ENCODE measurements at places on chromosomes 3 and 15.

DNA sequence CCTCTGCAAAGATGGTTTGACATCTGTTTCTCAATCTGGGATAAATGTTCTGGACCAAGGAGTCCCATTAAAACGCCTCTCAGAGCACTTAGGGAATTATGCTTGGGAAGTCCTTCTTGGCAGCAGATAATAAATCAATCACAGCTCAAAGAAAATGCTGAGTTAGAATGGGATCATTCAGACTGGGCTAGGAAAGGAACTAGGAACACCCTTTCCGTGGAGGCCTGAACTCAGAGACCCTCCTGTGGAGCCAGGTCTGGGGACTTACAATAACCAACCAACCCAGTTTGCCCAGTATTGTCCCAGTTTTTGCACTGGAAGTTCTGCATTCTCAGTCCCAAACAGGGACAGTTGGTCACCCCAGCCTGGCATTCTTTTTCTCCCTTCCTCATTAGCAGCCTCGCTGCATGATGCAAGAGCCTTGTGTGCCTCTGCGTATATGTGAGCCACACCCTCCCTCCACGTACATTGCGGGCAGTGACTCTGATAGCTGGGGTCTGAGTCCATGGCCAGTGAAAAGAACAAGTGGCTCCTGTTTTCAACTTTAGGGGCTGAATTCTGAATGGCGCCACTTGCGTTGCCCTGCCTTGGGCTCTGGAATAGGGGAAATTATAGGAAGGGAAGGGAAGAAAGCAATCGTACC, 88.7 kb downstream of the SEMA5B start:
- DNase-seq, result no peak

DNA sequence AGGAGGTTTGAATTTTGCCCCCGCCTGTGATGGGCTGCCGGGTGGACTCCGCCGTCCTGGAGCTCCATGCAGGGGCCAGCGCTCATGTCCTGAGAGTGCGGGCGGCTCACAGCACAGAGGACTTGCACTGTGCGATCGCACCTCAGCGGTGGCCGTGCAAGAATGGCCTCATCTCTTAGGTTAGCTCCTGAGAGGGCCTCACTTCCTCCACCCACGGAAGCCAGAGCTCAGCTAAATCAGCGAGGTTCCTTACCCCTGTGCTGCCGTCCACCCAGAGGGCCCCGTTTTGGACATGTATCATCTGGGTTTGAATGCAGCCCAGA, 72.0 kb upstream of the PCSK6 start:
- no peak for DNase-seq

DNA sequence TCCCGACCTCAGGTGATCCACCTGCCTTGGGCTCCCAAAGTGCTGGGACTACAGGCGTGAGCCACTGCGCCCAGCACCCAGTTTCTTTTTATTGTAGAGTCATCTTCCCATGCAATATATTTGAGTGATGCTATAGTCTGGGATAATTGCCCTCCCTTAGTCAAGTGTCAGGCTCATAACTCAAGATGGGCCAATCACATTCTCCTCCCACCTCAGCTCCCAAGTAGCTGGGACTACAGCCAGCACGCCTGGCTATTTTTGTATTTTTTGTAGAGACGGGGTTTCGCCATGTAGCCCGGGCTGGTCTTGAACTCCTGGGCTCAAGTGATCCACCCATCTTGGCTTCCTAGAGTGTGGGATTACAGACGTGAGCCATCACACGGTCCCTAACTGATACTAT, 15.2 kb upstream of the PTPN9 start:
- no peak for DNase-seq

DNA sequence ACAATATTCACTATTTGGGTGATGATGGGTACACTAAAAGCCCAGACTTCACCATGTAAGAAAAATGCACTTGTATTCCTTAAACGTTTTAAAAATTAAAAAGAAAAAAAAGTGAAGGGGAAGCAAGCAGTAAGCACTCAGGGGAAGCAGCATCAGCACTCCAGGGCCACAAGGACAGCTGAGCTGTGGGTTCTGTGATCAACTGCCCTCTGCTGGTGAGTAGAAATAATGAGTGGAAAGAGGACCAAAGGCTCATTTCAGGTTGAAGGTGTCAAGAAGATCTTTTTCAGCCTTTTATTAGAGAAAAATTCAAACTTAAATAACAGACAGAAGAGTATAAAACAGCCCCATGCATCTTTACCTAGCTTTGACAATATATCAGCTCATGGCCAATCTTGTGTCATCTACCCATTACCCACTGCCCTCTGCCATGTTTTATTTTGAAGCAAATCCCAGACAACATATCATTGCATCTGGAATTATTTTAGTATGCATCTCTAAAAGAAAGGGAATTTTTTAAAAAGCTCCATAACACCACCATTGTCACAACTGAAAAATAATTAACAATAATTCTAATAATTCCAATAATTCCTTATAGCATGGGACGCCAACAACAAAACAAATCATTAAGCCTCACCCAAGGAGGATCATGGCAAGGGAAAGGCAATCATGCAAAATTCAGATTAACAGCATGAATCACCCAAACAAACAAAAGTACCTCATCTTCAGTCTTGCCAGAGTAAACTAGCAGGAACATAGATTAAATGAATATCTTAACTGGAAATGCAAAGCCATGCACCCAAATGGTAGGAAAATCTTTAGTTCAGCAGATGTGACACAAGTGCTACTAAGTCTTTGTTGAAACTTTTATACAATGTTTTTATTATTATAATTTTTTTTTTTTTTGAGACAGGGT, 42.5 kb downstream of the TAMM41 start:
- DNase-seq, result no peak

GRCh38 chr15:48596415-48596814, 49.1 kb downstream of the FBN1 start:
- DNase-seq, result no peak

GRCh38 chr3:83434880-83435587, 1523.8 kb upstream of the CADM2 start:
- DNase-seq, result no peak

GRCh38 chr15:88003541-88004327, 252.8 kb downstream of the NTRK3 start:
- DNase-seq, result no peak

DNA sequence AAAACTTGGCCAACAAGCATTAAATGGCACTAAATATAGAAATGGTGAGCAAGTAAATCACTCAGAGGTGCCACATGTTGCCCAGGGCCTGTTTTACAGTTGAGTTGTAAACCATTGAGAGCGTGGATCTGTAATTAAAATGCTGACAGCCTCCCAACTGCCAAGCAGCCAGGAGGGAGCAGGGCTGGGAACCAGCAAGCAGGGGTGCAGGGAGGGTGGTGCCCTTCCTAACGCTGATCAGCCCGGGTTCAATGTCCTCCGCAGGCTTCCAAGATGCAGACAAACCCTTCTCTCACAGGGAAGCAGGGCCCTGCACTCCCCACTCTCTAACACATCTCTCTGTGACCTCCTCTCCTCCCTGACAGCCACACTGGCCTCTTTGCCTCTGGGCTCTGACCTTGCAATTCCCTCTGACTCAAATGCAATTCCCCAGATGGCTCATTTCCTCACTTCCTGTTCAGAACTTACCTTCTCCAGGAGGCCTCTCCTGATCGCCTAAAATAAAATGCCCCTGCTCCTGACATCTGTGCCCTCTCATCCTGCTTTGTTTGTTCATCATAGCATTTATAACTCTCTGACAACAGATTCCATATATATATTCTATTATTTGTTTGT, 40.0 kb downstream of the WNT7A start:
- peak; percentile 43 for DNase-seq

DNA sequence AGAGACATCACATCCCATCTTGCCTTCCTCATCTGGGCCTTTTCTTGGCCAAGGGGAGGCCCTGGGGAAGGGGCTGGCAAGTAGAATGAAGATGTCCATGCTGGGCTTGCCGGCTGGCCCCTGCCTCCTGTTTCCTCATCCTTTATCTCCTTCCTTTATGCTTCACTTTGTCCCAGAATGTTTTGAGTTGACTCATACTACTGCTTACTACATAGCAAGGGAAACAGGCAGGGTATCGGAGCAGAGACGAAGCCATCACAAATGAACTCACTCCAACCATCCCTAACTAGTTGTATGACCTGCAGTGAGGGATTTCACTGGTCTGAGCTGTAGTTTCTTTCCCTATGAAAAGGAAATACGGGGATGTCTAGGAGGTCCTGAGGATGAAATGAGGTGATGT, 66.0 kb downstream of the CHDH start:
- no peak for DNase-seq

GRCh38 chr15:73597036-73597638, 36.1 kb downstream of the NPTN start:
- no peak for DNase-seq

DNA sequence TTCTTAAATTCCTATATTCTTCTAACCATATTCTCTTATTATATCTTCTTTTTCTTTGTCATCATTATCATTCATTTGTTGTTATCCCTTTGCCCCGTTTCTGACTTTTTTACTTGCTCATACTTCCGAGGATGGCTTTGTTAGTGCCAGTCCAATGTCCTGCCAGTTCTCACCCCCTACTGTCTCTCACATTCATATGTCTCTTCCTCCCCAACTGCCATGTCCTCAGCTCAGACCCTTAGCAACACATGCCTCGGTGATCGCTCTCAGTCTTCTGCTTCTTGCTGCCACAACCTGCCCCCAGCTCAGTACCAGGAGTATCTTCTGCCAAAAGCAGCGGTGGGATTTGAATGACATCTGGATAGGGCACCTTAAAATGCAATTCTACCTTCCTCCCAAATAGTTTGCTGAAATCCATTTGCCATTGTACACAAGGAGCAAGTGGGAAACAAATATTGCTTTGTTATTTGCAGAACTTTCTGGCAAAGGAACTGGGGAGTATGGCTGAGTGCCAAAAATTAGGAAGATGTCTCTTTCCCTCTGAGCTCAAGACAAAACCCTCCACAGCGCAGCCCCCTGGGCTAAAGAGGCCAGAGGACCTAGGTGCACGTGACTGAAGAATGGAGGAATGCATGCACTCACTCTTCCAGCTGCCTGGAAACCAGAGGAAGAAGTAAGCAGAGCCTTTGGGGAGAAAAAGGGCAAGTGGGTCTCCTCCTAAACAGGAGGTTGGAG, 57.7 kb upstream of the CTNNB1 start:
- no peak for DNase-seq

DNA sequence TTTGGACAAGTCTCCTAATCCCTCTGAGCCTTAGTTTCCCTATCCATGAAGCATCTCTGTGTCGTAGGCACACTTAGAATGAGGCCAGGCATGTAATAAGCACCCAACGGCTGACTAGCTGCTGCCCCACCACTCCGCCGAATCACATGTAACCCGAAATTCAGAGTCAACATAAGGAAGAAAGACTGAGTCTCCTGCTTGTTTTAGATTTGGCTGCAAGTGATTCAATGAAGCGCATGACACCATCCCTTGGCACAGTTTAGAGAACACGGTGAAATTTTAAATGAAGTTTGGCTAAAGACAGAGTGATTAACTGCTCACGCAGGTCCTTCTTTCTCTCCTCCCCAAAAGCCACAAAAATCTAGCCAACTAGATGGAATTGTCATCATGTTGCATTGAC, 279.2 kb downstream of the TLE3 start:
- no peak for DNase-seq

DNA sequence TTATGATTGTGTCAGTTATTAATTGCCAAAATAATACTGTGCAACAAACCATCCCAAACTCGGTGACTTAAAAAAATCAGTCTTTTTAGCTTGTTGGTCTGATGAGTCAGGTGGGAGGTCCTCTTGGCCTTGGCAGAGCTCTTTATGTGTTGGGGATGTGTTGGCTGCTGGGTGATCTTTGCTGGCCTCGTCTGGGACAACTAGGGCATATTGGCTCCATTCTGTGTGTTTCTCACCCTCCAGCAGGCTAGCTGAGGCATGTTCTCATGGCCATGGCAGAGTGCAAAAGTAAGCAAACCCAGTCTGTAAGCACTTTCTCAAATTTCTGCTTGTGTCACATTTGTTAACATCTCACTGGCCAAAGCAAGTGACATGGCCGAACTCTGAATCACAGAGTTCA, 251.6 kb downstream of the RPLP1 start:
- no peak for DNase-seq

GRCh38 chr3:171790898-171791691, 19.2 kb downstream of the PLD1 start:
- DNase-seq, result no peak

GRCh38 chr3:171327441-171328174, 132.6 kb downstream of the TNIK start:
- no peak for DNase-seq

GRCh38 chr3:183006396-183007002, 26.2 kb upstream of the DCUN1D1 start:
- no peak for DNase-seq

GRCh38 chr3:15319575-15319974, 12.8 kb downstream of the SH3BP5 start:
- no peak for DNase-seq

- DNase-seq, result no peak
Measured at GRCh38 chr3:188370081-188370830, 216.3 kb downstream of the LPP start.

DNA sequence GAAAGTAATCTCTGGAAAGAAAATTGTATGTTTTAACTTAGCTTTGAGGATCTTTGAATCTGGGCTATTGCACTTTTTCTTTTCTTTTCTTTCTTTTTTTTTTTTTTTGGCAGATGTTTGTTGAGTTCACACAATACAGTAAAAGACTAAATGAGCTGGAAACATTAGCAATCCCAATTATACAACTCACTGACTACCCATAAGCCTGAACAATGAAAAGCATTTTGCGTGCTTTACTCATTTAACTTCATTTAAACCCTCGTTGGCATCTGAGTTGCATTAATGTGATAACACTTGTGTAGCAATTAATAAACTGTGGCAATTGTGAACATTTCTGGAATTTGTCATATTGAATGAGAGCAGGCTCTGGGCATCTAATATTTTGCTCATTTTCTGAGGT, 269.4 kb upstream of the RBMS3 start:
- no peak for DNase-seq

- DNase-seq, result no peak
Measured at GRCh38 chr3:69511361-69511760, 125.5 kb upstream of the FRMD4B start.

GRCh38 chr3:175274474-175275218, 415.5 kb downstream of the NAALADL2 start:
- DNase-seq, result no peak

- no peak for DNase-seq
Measured at GRCh38 chr15:60079210-60079609, 75.1 kb downstream of the FOXB1 start.

- no peak for DNase-seq
Measured at GRCh38 chr3:134840459-134840858, 45.4 kb downstream of the EPHB1 start.

GRCh38 chr3:142040941-142041491, 108.3 kb downstream of the TFDP2 start:
- DNase-seq, result no peak

GRCh38 chr15:60821462-60822061, 342.6 kb upstream of the ICE2 start:
- no peak for DNase-seq

Measured in NCI-H1694 (cell line).